D721Med (cell line): ENCODE measurements at places on chromosomes 1 and 21.

DNA sequence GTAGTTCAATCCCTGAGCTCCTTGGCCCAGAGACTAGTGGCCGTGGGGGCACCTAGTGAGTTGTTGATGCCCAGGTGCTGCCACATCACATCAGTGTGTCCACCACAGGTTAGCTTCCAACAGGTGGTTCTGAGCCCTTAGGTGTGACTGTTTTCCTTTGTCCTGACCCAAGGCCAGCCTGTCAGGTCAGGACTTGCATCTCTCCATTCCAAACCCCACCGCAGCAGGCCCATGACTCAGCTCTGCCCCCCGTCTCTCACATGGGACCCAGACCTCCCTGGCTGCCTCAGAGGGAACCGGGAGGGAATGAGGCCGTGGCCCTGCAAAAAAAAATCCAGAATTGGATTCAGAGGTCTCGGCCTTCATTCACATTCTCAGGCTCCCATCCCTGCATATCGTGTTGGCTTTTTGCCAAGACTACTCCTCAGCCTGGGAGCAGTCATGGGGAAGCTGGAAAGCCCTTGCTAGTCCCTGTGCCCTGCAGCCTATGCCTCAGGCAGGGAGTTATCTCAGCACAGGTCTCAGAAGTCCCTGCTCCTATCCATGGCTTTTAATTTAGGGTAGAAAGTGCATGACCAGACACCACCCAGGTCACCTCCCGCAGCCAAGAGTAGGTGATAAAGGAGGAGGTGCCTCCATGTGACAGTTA lies 7.2 kb downstream of the INAVA start:
- DNase-seq: no peak

DNA sequence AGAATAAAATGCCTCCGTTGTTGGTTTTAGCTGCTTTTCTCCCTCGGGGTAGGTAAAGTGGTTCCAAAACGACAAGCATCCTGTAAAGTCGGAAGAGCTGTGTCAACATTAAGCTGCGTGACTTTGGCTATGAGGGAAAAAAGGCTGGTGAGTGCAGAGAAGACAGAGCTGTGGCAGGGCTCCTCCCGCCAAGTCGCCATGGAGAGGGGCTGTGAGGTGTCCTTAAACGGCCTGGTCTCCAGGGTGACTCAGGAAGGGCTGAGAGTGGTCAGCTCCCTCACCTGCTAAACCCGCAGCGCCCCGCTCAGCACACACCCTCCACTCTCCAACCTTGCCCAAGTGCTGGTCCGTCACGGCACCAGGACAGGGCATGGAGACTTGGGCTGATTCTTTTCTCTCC lies 91.6 kb upstream of the SAMD11 start:
- DNase-seq: no peak

- no peak for DNase-seq
These were observed 87.8 kb downstream of the MRPL37 start for GRCh38 chr1:54287801-54288211.

DNA sequence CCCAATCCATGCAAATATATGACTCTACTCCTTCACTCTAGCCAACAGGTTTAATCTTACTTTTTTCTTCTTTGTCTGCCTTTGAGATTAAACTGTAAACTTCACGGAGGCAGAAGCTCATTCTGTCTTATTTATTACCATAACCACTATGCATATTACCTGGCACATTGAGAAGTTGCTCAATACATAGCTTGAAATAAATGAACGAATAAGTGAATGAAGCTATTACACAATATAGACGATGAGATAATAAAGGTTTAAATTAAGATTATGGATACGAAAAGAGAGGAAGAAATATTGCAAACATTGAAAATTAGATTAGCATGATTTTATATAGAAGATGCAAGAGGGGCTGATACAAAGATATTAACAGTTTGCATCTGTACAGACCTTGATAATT lies 385.1 kb downstream of the LTN1 start:
- DNase-seq: no peak

GRCh38 chr1:42700006-42700405 lies 17.8 kb downstream of the YBX1 start:
- DNase-seq: no peak

DNA sequence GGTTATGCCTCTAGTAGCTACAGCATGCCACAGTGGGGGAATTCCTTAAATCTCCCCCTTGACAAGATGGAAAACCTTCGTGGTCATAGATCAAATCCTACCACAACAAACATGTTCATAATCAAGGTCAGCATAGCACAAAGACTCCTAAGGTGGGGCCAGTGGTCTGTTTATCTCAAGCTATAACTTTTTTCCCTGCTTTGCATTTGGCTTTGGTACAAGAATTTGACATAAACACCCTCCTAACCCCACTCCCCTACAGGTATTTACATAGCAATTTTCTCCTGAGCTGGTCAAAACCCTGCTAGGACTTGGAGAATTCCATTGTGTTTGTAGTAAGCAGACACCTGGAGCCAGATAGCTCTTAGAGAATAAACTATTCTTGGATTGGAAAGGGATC lies 58.5 kb downstream of the HIVEP3 start:
- DNase-seq: no peak

DNA sequence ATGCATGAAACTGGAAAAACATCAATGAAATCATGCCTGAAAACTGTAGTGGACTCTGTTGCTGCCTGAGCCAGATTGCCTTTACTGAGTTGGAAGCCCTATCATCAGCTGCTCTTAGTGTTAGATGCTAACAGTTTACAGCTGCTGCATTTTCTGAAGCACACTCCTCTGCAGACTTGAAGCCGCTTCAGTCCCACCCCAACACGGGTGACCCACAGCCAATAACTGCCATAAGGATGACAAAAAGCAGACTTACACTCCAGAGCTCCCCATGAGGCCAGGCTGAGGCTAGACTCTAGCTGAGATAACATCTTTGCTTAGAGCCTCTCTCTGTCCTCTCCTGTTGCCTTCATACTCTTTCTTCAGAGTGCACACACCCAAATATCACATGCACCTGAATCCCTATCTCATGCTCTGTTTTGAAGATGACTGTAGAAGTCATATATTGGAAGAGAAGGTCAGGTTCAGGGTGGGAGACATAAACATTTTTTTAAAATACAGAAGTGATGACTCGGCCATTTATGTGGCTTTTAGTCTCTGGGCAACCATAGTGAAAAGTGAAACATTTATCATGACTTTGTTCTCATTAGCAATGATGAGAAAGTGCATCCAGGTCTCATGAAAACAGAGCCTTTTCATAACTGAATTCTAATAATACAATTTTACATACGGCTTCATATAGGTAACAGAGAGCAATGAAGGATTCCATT lies 161.0 kb downstream of the KCNK2 start:
- no peak for DNase-seq

DNA sequence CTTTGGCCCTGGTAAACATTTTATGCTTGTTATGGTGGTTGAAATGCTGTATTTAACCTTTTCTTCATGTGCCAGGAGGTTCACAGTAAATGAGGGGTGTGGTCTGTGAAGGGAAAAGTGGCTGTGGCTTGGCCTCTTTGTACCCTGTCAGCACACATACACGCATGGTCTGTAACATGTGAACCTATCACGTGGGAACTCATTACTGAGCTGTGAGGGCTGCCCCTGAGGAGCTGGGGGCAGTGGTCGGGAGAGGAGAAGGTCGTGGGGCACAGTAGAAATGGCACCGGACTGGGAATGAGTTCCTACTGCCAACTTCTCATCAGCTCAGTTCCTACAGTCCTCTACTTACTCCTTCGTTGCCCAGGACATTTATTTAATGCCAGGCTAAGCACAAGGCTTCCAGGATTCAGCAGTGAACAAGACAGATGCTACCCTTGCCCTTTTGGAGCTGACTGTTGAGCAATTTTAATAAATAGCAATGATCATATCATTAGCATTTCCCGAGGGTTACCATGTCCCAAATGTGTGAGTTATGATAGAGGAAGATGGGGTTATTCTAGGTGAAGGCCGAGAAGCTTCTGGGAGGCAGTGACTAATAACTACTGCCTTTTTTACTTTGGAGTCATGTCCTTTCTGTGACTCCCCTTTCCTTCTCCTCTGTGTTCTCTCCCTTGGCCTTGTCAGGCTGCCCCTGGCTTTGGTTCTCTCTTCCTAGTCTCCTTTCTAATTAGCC lies 38.8 kb downstream of the DDR2 start:
- DNase-seq: no peak

DNA sequence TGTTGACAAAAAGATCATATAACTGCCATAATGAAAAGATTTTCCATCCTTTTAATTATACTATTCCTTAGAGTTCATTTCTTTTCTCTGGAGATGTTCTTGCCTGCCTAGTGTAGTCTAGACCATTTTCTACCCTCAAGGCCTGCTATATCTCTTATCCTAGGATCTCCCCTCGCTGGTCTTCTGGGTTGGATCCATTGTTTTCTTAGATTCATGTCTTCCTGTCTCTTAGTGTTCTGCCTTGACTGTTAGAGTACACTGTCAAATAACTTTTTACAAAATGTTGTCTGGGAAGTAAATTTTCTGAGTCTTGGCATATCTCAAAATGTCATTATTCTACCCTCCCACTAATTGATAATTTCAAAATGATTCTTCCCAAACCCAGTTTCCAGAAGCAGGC lies 66.6 kb downstream of the TRAF5 start:
- DNase-seq: no peak

DNA sequence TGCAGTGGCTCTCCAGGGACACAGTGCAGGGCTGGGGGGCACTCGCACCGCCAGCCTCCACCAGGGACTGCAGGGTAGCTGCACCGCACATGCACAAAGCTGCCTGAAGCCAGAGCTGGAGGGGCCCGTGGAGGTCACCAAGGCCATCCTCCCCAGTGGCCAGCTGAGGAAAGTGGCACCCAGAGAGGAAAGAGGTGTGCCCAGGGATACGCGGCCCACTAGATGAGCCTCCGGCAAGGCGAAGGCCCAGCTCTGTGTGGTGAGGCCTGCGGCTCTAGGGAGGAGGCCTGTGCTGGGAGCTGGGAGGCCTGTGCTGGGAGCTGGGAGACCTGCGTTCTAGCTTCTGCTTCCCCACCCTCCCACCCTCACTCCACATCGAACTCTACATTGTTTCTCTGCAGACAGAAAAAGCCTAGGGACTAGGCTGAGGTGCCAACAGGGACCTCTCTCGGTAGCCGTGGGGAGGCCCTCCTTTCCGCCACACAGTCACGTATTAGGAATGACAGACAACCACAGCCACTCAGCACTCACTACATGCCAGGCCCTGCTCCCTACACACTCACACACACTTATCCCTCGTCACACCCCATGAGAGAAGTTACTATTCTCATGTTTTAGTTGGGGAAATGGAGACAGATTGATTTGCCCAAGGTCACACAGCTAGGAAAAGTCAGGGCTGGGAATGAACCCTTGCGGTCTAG lies 921 bp upstream of the ASCL5 start:
- no peak for DNase-seq

DNA sequence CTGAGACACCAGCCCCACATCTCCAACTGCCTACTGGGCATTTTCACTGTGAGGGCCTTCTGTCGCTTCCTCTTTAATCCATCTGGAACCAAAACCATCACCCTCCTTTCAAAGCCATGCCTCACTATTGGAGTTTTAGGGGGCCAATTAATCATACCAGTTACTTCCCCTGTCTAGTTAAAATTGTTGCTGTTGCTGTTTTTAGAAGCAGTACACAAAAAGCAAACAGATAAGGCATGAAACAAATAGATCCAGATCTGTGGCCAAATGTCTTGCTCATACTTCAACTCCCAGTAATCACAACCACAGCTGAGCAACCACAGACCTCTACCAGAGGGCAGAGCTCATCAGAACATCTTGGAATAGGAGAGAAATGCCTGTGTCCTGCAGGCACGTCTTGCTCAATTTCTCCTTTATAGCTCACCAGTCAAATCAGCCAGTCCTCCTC lies 133.8 kb upstream of the C1orf105 start:
- no peak for DNase-seq

DNA sequence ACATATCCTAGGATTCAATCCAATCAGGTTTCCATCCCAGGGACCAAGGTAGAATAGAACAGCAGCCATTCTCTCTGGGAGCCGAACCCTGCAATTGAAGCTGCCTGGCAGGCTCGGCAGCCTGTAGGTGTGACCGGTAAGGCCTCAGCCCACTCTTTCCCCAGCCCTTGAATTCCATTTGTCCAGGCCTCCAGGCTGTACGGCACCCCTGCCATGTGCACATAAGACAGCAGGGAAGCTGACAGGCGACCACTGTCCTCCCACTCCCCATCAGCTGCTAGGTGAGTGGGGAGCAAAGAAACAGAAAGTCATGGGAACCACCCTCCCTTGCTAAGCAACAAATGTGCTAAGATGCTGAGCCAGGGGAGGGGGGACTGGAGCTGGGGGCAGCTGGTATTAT lies 23.0 kb downstream of the OPTC start:
- no peak for DNase-seq

DNA sequence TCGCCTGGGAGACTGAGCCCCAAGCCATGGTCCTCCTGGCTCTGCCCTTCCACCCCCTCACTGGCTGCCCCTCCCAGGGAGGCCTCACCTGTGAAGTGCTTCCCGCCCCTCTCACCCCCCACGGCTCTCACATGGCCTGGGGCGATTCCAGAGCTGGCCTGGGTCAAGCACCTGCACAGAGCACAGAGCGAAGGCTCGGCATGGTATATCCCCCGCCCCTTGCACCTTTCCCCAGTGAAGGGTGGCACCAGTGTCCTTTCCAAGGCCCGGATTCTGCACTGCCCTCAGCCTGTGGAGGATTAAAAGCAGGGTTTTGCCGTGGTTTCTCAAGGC lies 1.1 kb upstream of the AJAP1 start:
- no peak for DNase-seq

GRCh38 chr1:247211339-247211738 lies 39.5 kb upstream of the ZNF124 start:
- DNase-seq: no peak
